ENCODE measurements at places on chromosomes 3 and 15.

- peak; percentile 37 for DNase-seq
These were observed 53.5 kb downstream of the DTWD1 start for GRCh38 chr15:49674370-49674769.

- peak; percentile 95 for DNase-seq
These were observed 65.6 kb upstream of the CTXND1 start for GRCh38 chr15:80317389-80318182.

GRCh38 chr3:66138336-66139313, 82.2 kb upstream of the SLC25A26 start:
- DNase-seq, result peak; percentile 76

DNA sequence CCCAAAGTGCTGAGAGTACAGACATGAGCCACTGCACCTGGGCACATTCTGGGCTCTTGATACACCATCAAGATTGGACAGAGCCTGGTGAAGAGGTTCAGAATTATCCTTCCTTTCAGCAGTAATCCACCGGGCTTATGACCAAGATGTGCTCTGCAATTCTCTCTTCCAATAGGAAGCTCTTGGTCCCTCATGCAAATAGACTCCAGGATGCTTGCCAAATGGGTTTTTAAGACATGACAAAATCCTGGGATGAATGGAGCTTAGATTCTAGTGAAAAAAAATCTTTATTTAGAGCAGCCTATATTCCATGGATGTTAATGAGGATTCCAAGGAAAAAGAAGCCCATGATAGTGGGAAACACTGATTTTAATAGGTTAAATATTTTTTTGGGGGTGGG, 119.1 kb downstream of the SV2B start:
- DNase-seq, result no peak

DNA sequence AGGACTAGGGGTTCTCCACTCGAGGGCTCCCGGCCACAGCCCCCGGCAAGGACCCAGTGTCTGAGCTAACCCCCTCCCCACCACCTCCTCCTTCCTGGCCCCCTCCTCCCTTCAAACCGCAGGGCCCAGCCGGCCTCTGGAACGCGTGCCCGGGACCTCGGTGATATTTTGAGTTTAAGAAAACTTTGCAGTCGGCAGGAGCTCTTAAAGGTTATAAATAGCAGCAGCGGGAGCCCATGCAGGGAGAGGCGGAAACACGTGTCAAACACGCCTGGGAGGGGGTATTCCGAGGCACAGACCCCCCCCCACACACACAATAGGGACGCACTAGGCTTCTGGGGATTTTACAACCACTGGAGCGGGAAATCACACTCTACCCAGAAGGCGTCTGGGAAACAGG, 3.1 kb upstream of the PTH1R start:
- DNase-seq, result no peak

- DNase-seq, result no peak
These were observed 121.1 kb upstream of the TMCO5A start for GRCh38 chr15:37813306-37813705.

- no peak for DNase-seq
These were observed 946.7 kb downstream of the NAALADL2 start for GRCh38 chr3:175805825-175806224.

- no peak for DNase-seq
These were observed 71.8 kb downstream of the PHC3 start for GRCh38 chr3:170109579-170110293.

GRCh38 chr15:42914728-42915497, 5.7 kb downstream of the TTBK2 start:
- peak; percentile 19 for DNase-seq

DNA sequence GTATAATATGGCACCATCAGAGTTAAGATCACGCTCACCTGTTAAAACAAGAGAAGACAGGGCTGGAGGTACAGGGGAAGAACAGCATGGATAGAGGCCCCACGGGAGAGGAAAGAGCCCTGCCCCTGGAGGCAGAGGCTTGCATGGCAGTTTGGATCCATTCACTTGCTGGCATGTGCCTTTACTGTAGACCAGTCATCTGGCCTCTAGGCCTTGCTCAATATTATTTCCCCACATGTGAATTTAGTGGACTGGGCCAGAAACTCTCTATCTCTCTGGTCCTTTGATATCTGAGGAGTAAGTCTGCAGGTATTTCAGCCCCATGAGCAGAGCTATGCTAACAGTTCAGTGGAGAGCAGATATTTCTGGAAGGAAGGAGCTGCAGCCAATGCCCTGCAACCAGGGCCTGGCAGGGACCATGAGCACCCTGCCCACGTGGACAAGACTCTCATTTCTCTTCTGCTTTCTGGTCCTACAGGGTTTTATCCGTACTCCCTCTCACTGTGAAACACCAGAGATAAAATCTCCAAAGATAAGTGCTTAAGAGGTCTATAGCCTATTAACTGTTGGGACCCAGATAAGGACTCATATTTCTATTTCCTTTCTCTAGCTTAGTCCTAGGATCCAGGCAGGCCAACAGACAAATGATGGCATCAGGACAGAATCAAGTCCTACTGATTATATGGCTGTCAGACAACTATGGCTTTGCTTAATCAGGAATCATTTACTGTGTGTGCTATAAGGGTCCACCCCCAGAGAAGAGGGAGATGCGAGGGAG, 65.0 kb downstream of the CLDN11 start:
- no peak for DNase-seq

DNA sequence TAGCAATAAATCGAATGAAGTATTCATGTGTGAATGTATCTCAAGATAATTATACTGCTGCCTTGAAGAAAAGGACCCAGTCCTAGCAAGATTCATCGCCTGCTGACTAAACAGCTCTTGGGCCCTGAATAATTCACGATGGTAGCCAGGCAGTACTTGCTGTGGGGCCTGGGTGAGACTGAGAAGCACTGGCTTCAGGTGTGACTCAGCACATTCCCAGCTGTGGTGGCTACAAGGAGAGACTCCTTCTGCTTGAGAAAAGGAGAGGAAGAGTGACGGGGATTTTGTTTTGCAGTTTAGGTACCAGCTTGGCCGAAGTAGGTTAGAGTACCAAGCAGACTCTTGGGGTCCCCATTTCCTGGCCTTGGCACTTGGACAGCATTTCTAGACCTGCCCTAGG, 47.6 kb upstream of the CD200R1L start:
- peak; percentile 20 for DNase-seq

GRCh38 chr3:17234382-17234781, 349.6 kb downstream of the PLCL2 start:
- DNase-seq, result no peak

GRCh38 chr15:82043796-82044372, 1.9 kb downstream of the MEX3B start:
- DNase-seq, result peak; percentile 16

DNA sequence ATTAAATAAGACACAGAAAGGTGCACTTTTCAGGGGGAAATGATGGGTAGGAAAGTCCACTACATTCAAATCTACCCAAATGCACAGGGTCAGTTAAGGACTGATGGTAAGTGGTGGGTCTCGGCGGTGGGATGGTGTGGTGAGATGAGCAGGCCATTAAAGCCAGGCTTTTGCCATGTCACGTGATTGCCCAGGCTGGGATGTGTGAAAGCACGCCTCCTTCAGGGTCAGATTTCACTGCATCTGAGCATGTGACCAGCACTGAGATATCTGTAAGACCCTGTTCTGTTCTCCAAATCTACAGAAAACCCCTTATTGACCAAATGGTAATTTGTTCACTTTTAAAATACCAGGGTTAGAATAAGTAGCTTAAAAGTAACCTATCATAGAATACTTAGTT, 301.5 kb downstream of the MEX3B start:
- no peak for DNase-seq

Data from EH (cell line).